ENCODE measurements at places on chromosomes 3 and 15.

GRCh38 chr15:70400766-70401541 lies 303.2 kb upstream of the TLE3 start:
- no peak for DNase-seq

GRCh38 chr15:66789029-66790025 lies 87.3 kb downstream of the SMAD6 start:
- DNase-seq: no peak

DNA sequence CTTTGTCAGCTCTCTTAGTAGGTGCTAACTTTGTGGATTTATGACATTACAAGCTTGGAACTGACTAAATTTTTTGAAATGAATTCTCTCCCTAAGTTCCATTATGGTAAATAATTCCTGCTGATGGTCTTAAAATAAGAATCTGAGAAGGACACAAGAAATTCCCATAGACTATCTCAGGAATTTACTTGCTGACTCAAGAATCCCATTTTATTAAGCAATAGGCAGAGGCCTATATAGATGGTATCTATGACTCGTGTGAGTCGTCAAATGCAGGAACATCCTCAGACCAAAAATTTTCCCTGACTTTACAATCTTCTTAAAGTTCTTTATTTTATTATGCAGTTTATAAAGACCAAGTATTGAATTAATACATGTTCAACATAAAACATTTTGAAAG lies 30.7 kb upstream of the CBLB start:
- DNase-seq: no peak

DNA sequence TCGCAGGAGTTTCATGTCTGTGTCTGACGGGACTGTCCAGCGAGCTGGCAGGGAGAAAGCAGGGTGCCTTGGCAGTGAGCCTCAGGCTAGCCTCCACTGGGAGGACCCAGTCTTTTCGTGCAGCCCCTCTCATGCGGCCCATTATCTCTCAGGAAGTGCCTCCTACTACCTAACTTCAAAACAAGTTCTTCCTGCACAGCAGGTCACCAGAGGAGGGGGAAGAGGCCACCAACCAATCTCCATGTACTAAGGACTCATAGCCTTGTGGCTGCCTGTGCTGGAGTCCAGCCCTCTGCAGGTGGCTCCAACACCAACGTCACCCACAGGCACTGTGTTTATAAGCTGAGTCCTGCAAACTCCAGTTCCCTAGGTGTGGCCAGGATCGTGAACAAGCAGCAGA lies 4.8 kb downstream of the VIPR1 start:
- DNase-seq: peak; percentile 61

DNA sequence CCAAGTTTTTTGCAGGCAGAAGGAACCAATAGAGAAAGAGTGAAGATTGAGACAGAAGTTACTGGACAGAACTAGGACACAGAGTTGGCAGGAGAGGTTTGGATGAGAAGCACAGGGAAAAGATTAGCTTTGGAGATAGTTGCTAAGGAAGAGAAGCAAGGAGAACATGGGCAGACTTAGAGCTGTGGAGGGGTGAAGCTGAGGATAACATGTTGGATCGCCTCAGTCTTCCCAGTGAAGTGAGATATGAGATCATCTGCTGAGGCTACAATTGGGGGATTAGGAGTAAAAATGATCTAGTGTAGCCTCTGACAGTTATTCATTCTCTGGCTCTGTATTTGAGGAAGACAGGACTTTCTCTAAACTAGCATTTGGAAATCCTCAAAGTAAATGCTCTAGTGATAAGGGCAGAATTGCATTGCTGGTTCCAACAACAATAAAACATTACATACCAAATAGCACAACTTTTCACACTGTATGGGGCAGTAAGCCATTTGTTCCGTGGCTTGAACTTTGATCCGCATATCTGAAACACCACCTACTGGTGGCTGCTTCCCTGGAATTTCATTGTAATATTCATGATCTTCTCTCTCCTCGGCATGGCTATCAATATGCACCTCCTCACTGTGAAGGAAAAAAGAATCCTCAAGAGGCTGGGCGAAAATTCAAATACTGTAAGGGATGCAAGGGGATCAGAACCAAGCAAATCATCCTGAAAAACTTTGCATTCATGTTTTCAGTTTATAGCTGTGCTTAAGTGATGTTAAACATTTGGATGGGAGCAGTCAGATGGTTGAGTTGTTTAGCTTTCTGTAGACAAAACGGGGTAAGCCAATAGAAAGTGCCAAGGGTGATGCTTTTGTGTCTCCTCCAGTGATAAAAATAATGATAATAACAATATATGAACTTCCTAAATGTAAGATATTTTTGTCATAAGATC lies 22.2 kb upstream of the EID1 start:
- DNase-seq: no peak

DNA sequence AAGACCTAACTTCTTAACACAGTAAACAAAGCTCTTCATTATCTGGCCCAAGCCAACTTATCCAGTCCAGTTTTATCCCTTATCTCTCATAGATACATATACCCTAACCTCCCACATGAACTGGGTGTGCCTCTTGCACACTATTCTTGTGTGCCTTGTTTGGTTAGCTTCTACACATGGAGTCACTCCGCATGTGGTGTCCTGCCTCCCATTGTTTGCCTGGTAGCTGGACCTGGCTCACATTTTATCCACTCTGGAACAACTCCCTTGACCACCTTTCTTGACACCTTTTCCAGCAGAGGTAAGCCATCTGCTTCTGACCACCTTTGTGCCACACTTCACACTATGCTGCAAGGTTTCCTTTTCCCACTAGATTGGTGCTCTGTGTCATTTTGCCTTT lies 15.2 kb downstream of the TIPARP start:
- DNase-seq: no peak

- no peak for DNase-seq
Observed at GRCh38 chr3:183933160-183933559, 48.5 kb upstream of the PARL start.

DNA sequence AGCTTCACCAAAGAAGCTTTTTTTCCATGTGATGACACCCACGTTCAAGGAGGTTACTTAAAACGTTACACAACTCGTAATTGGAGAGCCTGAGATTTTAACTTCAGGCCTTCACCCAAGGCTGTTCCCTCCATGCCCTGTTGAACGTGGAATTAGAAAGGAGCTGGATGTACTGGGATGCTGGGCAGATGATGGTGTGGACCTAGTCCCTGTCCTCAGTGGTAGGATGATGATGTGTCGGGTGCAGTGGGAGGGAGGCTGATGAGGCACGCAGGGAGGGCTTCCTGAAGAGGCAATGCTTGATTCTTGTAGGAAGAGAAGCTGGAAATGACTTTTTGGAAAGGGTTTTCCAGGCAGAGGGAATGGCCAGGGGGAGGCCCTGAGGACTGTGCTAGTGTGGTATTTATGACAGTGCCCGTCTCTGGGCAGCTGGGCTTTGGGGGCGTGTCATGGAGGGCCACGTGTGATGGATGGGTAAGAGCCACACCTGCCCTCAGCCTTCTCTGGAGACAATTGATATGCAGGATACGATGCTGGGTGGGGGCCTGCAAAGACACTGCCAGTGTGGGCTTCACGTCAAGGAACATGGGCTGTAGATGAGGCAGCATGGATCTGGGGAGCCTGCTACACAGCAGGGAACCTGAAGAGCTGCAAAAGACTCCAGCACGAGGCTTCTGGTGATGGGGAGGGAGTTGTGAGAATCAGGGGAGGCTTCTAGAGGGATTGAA lies 15.3 kb downstream of the SYNM start:
- DNase-seq: no peak

GRCh38 chr3:146502887-146503460 lies 33.6 kb upstream of the PLSCR2 start:
- no peak for DNase-seq

DNA sequence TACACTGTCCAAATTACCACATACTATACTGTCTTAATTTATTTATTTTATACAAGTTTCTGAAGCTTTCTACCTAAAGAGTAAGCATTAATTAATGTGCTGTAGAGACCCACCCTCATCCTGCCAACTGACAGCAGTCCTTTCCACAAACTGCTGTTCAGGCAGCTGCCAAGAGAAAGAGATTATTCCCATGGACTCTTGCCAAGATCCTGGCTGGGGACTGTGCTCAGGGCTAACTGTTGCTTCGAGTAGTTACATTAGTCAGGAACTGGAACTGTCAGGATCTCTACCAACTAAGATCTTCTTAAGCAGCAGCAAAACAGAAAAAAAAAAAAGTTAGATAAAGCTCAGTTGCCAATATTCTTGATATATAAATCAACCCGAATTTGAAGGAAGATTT lies 398.8 kb downstream of the MECOM start:
- no peak for DNase-seq

- DNase-seq: peak; percentile 70
Observed at GRCh38 chr15:90191794-90192509, 9.2 kb upstream of the SEMA4B start.

- DNase-seq: no peak
Observed at GRCh38 chr3:37836589-37836988, 25.1 kb upstream of the CTDSPL start.

DNA sequence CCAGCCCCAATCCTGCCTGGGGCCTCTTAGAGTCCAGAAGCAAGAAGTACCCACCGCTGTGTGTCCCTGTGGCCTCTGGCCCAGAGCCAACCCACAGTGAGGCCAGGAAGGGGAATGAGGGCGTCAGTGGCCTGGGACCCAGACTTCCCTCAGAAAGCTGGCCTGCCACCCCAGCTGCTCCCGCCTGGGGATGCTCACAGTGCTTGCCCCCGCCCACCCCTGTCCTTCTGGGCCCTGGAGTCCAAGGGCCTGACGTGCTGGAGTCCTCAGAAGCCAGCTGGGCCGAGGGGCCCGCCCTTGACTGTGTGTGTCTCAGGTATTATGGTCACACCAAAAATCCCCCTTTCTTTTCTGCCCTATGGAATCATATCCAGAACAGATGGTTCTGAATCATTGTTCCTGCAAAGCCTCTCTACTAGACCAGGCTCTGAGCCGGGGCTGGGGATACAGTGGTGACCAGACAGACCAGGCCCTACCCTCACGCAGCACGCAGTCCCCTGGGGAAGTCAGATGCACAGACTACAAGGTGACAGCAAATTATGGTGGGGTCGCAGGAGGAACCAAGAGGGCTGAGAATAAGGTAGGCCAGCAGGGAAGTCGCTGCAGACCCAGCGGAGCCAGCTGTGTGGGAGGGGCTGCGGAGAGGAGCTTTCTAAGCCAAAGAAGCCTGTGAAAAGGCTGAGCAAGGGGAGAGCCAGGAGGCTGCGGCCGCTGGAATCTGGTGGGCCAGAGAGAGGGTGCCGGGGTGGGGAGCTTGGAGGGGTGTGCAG lies 99.1 kb downstream of the VGLL4 start:
- no peak for DNase-seq

- no peak for DNase-seq
Observed at GRCh38 chr3:46466871-46467403, 2.2 kb upstream of the LTF start.

GRCh38 chr15:55683376-55683775 lies 59.6 kb downstream of the PRTG start:
- DNase-seq: no peak

DNA sequence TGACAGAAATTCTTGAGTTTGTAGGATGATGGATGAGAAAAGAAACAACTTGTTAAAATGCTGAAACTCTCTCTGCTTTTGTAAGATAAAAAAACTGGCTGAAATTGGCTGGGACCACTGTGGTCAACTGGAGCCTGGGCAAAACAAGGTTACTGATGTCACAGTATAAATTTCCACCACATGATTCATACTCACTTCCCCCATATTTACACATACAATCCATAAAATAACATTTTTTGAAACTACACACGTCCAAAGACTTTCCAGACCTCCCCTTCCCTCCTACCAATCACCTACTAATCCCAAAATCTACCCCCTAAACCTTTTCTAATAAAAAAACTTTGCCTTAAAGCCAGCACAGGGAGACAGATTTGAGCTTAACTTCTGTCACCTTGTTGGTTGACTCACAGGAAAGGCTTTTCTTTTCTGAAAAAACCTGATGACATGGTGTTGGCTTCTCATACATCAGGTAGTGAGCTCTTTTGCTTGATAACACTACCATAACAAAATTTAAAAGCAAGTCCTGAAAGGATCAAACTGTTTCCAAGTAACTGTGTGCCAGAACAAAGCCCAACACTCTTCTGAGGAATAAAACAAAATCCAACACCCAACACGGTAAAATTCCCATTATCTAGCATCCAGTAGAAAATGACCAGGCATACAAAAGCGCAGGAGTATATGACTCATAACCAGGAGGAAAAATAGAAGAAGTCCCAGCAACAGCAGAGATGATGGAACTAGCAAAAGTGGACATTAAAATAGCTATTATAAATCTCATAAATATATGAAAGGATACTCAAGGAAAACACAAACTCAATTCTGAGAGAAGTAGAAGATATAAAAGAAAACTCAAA lies 87.3 kb upstream of the SNRK start:
- no peak for DNase-seq

DNA sequence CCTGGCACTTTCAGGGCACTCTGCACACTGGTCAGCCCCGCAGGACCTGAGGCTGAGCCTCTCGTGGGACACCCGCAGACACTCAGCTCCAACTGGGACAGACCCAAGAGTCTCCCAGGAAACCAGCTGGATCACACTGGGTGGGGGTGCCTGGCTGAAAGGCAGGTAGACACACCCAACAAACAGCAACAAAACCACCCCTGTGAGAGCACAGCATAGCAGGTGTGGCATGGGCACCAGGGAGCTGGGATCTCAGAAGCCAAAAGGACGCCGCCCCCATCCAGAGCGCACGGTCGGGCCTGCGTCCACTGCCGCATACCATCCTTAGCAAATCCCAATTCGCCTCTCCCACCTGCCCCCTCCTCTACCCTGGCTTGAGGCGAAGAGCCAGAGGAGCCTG lies 154.2 kb upstream of the LINGO1 start:
- DNase-seq: no peak

- DNase-seq: no peak
Observed at GRCh38 chr3:112297714-112298113, 3.7 kb upstream of the SLC9C1 start.

- DNase-seq: no peak
Observed at GRCh38 chr15:94297558-94297957, 66.2 kb downstream of the MCTP2 start.

- no peak for DNase-seq
Observed at GRCh38 chr3:24968036-24968435, 460.0 kb upstream of the RARB start.

DNA sequence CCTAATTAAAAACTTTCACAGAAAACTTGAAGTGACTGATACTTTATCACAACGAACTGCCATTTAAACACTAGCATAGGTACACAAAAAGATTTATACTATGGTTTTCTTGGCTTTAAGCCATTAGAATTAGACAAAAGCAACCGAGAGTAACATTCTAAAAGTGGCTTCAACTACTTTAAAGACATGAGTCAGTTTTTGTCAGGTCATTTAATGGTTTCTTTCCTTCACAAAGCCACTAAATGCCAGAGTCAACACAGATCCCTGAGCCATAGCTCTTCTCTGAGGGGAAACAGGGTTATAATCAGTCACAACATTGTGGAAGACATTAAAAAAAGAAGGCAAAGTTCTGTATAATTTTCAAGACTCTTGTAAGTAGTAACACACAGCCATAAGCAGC lies 54.6 kb downstream of the CAPN3 start:
- DNase-seq: no peak

GRCh38 chr3:58210761-58211460 lies at the start of gene DNASE1L3:
DNASE1L3 (minus strand) TSS chr3:58210972; CDS start chr3:58210906, 66 bp downstream.
- no peak for DNase-seq

- no peak for DNase-seq
Observed at GRCh38 chr3:12556314-12556689, 585 bp upstream of the MKRN2 start.

- no peak for DNase-seq
Observed at GRCh38 chr3:88434001-88434400, 284.2 kb downstream of the C3orf38 start.
